ENCODE measurements at places on chromosomes 13 and 19. TPM values are rescaled to one million over a fixed set of nuclear protein-coding genes. Genes with fewer than 3 reads are reported as not detected.

Gene UHRF1
- total RNA-seq = 139 TPM

Gene CEACAM8
- total RNA-seq = not detected

DNA sequence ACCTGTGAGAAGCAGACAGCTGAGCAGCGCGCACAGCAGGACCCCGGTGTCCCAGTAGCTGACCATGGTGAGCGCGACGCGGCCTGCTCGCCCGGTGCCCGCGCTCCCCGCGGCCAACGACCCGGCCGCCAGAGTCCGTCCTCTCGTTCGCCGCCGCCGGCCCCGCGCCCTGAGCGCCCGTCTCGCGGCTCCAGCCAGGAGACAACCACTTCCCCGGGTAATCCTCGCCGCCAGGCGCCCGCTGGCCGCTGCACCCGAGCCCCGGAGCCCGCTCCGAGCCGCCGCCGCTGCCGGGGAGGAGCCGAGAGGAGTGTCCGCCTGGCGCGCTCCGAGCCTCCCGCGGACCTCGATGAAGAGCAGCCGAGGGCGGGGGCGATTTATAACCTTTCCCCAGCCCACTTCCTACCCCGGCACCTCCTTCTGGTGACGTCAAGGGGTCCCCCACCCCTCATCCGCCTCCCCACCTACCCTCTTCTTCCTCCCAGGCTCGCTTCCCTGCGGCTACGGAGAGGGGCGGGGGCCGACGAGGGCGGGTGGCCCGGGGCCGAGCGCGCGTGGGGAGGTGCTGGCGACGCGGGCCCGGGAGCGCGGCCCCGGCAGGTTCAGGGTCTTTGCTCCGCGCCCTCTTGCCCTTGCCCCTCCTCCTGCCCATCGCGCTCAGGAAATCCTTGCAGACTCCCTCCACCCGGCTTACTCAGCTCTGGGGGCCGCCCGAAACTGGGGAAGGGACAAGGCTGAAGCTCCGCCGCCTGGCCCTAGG, at the start of gene FLT1:
Gene FLT1 (minus strand): TSS at position 351 of the 760 bp plus-strand sequence. CDS start 285 bp downstream, at position 66.
- DNase-seq = no peak

DNA sequence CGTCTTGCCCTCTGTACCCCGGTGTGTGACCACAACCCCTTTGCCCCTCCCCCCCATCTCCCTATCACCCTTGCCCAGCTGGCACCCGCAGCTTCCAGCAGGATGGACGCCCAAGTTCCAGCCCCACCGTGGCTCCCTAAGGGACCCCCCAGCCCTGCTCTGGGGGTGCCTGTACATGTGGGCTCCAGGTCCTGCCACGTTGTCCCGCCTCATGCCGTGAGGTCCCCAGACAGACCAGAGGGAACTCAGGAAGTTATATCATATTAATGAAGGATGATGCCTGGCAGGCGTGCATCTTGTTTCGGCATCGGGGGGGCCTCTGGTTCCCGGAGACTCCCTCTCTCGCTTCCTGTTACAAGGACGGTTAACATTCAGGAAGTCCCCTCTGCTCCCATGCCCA, 1.6 kb upstream of the PTGIR start:
- DNase-seq = no peak

- no peak for DNase-seq
Observed at GRCh38 chr19:3359919-3360420, 6.4 kb upstream of the NFIC start.

GRCh38 chr13:31261241-31261640, 61.5 kb downstream of the B3GLCT start:
- DNase-seq = no peak

DNA sequence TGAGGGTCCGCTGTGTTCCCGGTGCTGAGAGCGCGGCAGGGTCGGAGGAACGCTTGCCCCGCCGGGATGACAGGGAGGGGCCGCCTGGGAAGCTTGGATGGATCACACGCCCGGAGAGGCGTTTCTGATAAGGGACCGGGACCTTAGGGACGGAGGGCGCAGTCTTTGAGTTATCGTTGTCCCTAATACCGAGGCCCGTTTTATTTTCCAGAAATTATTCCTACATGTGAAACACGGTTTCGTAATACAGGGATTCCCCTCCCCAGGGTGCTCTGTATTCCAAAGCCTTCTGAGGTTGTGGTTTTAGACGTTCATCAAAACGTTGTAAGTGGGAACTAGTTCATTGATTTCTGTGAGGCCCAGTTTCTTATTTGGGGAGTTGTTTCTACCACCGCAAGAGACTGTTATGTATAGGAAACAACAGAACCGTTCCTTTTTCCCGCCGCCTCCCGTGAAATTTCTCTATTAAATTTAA, 752 bp downstream of the PDCD5 start:
- DNase-seq = no peak

DNA sequence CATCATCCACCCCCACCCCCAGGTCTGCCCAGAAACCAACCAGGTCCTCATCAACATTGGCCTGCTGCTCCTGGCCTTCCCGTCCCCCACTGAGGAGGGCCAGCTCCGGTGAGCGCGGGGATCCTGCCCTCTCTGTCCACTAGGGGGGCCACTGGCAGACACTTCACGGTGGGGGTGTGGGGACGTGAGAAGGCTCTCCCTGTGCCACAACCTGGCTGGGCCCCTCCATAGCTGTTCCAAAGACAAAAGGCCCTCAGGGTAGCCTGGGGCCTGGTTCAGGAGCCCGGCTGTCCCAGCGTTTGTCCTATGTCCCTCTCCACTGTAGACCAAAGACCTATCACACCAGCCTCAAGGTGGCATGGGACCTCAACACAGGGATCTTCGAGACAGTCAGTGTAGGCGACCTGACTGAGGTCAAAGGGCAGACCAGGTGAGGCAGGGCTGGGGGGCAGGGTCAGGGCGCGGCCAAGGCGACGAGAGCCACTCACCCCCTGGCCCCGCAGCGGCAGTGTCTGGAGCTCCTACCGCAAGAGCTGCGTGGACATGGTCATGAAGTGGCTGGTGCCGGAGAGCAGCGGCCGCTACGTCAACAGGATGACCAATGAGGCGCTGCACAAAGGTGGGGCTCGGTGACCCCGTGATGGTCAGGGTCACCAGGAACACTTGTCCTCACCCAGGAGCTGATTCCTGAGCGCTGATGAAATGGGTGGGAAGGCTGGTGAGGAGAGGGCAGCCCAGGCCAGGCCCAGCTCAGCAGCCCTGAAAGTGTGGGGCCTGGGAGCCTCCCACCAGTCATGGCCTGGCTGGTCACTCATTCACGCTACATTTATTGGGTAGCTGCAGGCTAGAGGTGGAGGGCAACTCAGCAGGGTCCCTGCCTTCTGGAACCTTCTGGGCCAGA, 7.9 kb downstream of the DCAF15 start:
- DNase-seq = no peak

Data from pulmonary artery endothelial cell (primary cell).